ENCODE measurements at places on chromosomes 5 and 9.

DNA sequence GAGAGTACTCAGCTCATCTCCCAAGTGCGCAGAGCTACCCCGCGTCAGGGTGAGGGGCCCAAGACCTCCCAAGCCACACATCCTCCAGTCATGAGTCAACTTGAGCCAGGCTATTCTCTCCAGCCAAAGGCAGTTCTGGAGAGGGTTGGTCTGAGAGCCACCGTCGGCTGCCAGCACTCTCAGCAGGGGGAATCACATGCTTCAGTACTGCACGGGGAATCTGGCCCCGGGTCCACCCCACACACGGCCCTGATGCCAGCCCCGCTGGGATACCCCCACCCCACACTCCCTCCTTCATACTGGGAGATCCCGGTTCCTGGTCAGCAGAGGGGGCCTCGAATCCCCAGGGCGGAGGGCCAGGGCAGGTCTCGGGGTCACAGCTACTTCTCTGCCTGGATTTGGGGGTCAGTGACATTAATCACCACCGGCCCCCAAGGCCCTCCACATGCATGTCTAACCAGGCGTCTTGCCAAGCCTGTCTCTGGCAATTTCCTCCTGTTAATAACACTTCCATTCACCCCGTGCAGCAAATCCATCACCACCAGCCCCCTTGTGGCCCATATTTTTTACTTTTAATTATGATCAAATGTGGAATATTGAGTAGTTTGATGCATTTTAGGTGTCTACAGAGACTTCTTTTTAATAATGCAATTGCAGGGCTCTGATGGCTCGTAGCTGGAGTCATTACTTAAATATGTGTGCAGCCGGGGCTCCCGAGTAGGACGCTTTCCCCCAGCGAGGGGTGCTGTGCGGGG, 102.9 kb upstream of the PPP1R26 start:
- DNase-seq, result no peak

DNA sequence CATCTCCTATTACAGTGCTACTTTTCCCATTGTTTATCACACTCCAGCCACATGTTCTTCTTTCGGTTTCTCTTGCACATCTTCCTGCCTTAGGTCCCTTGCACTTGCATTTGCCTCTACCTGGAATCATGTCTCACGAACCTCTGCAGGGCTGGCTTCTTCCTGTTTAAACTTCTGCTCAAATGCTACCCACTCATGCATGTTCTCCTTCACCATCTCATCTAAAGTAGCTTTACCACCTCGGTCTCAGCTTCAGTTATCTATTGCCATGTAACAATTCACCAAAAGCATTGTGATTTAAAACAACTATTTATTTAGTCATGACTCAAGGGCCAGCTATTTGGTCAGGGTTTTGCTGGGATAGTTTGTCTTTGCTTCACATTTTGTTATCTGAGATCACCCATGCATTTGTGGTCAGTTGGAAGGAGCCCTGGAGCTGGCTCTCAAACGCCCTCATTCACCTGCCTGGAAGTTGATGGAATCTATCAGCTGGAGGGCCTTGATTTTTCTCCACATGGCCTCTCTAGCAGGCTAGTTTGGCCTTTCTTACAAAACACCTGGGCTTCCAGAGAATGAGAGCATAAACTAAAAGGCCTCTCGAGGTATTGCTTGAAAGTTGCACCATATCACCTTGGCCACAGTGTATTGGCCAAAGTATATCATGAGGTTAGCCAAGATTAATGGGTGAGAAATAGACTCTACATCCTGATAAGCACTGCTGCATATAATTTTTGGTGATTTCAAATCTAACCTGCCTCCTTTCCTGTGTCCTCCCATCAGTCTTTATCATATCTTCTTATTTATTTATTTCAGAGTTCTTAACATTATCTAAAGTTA, 21.4 kb downstream of the SPINK1 start:
- DNase-seq, result no peak

DNA sequence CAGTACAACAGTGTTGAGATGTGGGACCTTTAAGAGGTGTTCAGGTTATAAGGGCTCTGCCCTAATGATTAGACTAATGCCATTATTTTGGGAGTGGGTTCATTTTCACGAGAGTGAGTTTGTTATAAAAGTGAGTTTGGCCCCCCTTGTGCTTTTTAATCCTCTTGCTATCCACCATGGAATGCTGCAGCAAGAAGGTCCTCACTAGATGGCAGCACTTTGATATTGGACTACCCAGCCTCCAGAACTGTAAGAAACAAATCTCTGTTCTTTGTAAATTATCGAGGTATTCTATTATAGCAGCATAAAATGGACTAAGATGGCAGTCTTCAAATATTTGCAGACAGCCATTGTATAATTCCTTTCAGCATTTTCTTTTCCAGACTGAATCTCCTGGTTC, 212.4 kb downstream of the LRRC70 start:
- no peak for DNase-seq

DNA sequence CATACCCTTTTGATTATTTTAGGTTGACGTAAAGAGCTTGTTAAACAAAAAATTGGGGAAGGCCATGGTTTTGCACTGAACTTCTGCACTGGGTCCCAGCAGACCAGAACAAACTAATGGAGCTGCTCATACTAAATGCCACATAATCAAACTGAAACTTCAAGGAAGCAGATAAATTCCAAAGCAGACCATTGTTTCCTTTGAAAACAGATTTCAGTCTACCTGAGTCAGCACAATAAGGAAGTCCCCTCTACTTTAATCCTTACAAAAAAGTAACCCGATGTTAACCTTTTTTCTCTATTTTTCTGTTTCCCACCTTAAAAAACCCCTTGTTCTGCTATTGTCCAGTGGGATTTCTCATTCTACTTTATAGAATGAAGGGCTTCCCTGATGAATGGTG, 39.2 kb downstream of the WDR36 start:
- DNase-seq, result no peak

- DNase-seq, result no peak
Observed at GRCh38 chr9:98591696-98592095, 117.0 kb downstream of the GABBR2 start.

DNA sequence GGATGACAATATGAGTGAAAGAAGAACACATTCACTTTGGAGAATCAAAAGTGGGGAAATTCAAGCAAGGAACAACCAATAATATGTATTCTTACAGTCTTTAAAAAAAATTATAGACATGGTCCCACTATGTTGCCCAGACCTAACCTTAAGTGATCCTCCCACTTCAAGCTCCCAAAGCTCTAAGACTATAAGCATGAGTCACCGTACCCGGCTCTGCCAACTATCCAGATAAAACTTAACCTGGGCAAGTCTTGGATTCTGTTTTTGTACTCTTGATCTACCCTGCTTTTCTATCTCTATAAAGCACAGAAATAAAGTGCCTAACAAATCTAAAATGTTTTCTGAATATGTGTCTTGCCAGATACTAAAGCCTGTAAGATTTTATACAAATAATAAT, 30.9 kb downstream of the CEMIP2 start:
- DNase-seq, result no peak

GRCh38 chr9:38083858-38084555, 15.0 kb upstream of the SHB start:
- DNase-seq, result no peak

GRCh38 chr5:1100664-1101574, 10.9 kb downstream of the SLC12A7 start:
- no peak for DNase-seq

GRCh38 chr5:35828082-35828598, 28.6 kb upstream of the IL7R start:
- no peak for DNase-seq

GRCh38 chr5:114435885-114436299, 74.0 kb downstream of the KCNN2 start:
- no peak for DNase-seq

GRCh38 chr9:4381744-4382143, 81.9 kb upstream of the GLIS3 start:
- DNase-seq, result no peak

DNA sequence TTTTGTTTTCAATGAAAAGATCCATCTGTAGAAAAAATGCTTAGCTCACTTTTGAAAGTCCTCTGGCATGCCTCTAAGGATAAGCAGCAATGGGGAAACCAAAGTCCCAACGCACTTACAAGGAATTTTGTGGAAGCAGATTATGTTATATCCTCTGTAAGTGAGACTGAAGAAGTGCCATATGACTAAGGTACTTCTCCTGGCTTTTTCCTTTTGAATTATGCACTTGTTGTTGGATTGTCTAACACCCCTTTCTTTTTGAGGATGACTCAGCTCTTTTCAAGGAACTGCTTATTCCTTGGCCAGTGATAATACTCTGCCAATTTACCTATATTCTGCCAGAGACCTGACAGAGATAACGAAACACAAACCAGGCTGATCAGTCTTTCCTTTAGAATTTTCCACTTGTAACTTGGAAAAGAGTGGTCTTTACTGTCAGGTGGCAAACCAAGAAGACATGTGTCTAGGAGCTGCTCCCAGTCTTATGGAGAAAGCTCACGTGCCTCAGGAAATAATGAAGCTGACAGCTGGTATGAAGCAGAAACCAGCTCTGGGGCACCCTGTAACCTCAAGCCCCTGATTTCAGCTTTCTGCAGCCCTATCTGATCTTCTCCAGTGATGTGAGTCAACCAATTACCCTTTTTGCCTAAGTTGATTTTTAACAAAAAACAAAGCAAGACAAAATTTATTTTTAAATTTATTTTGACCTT, 290.8 kb upstream of the FBXL7 start:
- no peak for DNase-seq

DNA sequence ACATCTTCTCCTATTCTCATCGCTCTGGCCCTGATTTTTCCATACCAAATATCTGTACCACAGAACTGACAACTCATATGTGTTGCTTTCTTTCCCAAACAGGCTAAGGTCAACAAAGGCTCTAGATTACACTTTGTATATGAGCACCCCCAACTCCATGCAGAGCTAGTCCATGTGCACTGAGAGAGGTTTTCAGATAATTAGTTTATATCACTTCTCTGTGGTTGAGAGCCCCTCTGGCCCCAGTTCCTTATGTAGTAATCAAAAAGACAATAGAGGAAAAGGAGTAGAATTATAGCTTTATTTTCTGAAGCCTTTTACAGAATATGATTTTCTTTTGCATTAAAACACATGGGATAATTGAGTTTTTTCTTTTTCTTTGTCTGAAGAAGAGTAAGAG, 120.0 kb downstream of the TRIO start:
- DNase-seq, result no peak

DNA sequence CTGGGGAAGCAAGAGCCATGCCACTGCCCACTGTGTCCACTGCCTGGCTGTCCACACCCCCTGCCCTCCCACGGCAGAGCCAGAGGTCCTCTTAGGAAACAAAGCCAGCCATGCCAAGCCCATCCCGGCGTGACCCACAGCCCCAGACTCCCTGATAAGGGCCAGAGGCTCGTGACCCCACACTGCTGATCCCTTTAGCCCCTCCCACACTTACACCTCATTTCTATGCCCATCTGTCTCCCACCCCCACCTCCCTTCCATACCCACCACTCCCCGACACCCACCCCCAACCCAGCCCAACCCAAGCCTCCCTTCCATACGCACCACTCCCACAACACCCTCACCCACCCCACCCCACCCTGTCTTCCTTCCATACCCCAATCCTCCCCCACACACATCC, 17.3 kb downstream of the PTGES start:
- DNase-seq, result no peak

- DNase-seq, result no peak
Observed at GRCh38 chr9:14094491-14094890, 219.4 kb downstream of the NFIB start.
